HEK293T (cell line): ENCODE measurements at places on chromosomes 12 and 14.

DNA sequence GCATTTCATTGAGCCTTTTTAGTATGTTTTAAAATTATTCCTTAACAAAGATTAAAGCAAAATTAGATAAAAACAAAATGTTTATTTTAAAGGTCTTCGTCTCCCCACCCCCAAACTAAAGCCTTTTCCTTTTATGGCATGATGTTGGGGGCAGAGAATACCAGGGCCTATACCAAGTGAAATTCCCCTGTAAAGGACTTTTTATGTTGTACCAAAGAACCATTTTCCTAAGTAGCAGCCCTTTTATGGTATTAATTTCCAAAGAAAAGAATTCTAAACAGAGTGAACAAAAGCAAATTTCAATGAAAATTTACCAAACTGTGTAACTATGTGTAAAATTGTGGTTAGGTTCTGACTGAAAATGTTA is 71.9 kb upstream of the GNPNAT1 start:
- DNase-seq, result no peak

GRCh38 chr14:74596741-74597450 is 15.1 kb downstream of the LTBP2 start:
- no peak for DNase-seq

- DNase-seq, result no peak
Observed at GRCh38 chr12:124556074-124556466, 11.3 kb downstream of the NCOR2 start.

DNA sequence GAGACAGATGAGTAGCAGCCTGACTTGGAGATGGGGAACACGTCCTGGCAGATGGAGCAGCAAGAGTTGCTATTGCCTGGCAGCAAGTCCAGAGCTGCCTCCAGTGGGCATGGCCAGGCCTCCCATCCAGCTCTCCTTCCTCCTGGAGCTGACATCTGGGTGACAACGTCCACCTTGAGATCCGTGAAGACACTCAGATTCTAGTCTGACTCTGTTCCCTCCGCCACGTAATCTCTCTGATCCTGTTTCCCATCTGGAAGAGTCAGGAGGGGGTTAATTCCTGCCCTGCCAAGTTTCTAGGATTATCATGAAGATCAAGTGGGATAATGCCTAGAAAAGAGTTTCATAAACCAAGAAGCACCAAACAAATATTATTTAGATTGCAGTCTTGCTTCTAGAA is 65.3 kb upstream of the FAM181A start:
- no peak for DNase-seq

GRCh38 chr12:52251367-52252051 is 18.5 kb downstream of the KRT7 start:
- DNase-seq, result no peak

DNA sequence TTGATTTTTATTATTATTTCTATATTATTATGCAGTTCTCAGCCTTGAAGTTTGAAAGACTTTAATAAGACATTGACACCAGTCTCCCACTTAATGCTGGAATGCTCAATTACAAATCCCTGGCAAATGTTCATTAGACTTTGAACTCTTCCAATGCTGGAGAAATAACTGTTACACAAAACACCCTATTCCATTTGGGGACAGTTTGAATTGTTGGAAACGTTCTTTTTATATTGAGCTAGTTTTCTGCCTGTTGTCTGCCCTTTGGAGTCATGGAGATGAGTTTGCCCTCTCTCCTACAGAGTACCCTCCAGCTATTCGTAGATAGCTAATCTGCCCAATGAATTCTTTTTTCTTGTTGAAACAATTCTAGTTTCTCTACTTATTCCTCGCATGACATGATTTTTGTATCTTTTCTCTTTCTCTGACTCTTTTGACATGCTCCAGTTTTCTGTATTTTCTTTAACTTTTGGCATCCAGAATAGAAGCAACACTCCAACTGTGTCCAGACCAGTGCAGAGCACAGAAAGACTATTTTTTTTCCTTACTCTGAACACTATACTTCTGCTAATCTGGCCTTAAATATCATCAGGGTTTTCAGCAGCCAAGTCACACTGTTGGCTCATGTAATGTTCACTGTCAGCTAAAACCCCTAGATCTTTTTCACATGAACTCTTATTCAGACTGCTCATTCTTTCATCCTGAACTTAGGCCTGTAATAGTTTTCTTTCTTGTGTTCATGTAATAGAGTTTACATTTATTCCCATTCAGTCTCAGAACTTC is 379.3 kb downstream of the RAD51B start:
- DNase-seq, result no peak

GRCh38 chr12:125873016-125873415 is 807.8 kb downstream of the AACS start:
- DNase-seq, result no peak
